ENCODE measurements at places on chromosomes 13 and 19.

DNA sequence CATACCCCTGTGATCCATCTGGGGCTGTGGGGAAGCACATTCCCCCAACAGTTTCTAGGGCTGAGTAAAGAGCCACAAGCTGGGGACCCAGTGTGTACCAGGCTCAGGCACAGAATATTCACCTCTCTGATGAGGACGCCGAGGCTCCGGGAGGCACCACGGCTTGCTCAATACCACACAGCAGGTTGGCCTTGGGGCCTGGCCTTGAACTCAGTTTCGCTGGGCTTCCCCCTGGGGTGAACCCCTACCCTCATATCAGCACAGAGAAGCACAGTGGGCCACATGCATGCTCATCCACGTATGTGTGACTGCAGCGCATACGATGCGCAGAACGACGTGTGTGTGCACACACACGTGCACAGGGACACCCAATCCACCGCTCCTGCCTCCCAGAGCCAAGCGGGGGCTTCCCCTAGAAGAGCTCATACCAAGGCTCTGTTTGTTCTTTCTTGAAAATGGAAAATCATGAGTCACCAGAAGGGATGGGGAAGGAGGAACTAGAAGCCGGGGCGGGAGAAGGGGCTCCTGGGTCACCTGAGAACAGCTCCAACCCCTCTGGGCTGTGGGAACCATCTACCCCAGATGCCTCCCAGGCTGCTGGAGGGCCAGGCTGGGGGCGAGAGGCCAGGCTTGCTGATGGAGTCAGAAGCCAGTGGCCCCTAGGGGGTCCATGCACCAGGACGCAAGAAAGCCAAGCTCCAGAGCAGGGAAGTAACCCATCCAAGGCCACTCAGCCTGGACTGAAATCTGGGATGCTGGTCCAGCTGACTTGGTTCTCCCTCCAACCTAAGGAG is 4.9 kb upstream of the PDE4C start:
- DNase-seq = no peak

DNA sequence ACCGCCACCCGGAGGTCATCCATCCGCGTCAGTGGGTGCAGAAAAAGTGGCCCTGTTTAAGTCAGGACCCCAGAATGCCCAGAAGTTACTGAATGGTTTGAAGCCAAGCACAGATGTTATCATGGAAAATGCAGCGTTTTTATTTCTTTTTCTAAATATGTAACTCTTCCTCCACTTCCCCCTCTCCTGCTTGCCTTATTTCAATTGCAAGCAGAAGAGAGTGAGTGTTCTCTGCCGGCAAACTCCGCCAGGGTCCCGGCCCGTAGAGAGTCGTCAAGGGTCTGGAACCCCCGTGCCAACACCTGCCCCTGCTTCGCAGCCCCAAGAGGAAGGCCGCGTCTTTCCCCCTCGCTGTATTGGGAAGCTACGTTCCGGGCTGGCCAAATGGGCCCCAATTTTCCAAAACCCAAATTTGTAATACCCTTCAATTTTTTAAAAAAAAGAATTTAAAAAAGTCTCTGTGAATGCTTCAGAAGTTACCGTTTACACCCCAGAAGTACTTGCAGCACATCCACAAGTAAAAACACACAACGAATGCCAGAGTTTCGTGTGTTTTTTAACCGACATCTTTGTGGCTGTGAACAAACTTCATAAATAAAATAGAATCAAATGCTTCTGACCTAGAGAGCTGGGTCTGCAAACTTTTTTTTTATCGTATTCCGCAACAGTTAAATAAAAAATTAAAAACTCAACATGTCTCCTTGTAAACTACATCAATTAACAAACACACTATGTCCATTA is 712 bp upstream of the PDX1 start:
- DNase-seq = no peak

DNA sequence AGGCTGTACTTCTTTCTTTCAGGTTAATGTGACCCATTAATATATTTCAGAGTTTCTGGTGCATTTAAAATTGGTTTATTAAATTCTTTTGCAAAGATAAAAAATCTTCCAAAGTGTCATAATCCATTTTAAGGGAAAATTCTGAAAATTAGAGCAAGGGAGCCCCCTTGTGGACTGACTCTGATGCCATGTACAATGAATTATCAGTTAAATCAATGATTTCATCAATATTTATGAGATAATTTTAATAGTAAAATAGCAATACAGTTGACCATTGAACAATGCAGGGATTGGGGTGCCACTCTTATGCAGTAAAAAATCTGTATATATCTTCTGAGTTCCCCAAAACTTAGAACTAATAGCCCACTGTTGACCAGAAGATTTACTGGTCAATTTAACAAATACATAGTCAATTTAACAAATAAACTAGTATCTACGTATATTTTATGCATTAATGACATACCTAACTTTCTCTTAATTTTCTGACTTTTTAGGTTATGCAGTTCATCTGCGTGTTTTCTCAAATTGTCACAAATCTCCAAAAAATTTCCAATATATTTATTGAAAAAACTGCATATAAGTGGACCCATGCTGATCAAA is 479.1 kb upstream of the MIR17HG start:
- peak; percentile 28 for DNase-seq

- DNase-seq = peak; percentile 44
Observed at GRCh38 chr19:31340042-31341025, 8.9 kb downstream of the TSHZ3 start.

DNA sequence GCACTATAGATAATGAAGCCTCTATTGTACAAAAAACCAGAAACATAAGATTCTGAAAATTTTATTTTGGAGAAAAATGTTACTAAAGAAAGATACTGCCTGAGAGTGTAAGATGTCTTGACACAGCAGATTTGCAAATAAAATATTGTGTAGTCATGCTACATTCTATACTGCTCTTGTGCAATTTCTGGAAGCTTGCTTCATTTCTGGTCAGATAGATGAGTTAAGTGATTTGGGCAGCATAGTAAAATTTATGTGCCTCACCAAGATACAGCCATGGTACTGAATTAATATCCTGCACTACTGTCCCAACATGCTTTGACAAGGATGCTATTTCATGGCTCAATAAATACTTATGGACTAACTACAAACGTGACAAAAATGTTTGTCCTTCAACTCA is 55.1 kb upstream of the STARD13 start:
- peak; percentile 35 for DNase-seq

DNA sequence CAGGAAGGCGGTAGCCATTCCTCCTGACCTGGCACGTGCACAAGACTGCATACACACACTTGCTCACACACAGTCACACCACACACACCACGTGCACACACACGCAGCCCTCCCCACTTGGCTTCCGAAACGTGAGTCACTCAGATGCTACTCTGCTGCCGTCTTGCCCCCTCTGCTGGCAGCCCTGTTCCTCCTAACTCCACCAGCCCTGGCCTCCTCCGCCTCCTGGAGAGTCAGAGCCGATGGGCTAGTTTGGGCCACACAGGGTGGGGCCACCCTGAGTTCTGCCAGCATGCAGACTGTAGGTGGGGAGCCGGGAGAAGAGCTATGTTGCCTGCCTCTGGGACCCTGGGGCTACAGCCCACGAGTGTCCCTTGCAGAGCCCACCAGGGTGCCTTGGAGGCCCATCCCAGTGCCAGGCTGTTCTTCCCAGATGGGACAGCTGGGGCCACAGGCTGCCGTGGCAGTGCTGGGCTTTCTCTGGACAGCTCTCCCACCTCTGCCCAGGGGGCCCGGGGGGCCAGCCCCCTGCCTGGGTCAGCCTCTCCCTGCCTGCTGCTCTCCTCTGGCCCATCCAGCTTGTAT is 12.1 kb downstream of the PIN1 start:
- DNase-seq = peak; percentile 83

DNA sequence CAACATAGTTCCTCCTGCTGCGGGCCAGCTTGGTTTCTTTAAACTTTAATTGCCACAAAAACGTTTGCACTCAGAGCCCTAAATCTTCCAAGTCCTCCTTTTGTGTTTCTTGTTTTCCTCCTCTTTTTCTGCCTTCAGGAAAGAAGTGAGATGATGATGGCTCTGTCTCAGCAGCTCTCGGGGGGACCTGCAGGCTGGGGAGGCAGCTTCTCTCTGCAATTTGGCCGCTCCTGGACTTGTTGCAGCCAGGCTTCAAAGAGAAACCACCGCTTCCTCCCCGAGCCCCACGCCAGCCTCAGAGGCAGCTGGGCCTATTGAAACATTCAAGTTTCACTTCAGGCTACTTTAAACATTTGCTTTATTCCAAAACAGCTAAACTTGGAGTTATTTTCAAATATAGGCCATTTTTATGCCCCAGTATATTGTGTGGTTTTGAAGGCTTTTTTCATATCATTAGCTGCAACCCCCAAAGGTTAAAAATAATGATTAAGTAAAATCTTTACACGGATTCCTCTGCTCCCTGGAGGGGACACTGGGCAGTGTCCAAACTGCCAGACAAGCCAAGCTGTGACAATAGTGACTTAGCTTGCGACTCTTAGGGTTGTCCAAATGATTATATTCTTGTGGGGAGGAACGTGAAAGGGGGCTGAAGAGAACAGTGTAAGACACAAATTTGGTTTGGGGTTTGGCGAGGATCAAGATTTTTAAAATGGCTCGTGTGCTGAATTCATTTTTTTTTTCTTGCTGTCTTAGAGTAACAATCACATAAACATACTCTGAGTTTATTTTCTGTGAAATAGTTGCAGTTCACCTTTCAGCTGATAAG is 330.8 kb downstream of the DLEU7 start:
- DNase-seq = no peak

GRCh38 chr13:113431171-113431570 is 22.1 kb downstream of the ADPRHL1 start:
- no peak for DNase-seq

DNA sequence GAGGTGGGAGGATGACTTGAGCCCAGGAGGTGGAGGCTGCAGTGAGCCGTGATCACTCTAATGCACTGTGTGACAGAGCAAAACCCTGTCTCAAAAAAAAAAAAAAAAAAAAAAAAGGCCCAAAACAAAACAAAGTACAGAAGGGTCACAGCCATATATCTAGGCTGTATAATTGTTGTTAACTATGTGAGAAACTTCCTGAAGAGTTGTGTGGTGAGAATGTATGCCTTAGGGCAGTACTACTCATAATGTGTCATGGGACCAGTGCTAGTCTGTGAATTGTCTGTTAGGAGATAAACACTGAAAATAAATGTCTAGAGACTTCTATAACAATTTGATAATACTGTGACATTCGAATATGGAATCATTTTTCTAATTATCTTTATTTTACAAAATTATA is 43.1 kb downstream of the PAN3 start:
- peak; percentile 98 for DNase-seq

GRCh38 chr13:98890186-98890585 is 87.7 kb downstream of the DOCK9 start:
- DNase-seq = peak; percentile 93

DNA sequence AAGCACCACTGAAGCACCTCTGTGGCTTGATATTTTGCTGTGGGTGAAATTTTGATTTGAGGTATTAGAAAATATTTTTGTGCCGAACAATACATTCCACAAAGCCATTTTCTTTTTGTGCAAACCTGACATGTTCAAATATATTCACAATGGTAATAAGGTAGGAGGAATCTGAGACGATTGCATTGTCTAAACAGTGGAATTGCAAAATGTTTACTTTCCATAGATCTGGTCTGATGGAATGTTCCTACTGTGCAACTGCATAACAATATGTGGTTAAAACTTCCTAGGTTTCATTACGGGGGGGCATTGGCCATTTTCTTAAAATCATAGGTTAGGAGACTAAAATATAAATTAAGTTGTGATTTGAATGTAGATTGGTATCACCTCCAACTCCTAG is 42.7 kb upstream of the AKAP11 start:
- no peak for DNase-seq
